ENCODE measurements at places on chromosomes 3 and 15. TPM values are rescaled to one million over a fixed set of nuclear protein-coding genes. Genes with fewer than 3 reads are reported as not detected.

GRCh38 chr15:79433276-79433990 lies 1.3 kb downstream of the MINAR1 start:
- no peaks in the 10 kb centered on the region for H3K36me3 ChIP-seq
- H3K27me3 ChIP-seq, result no peaks in the 10 kb centered on the region
- H3K4me3 ChIP-seq, result no peak overlapping the region
- peaks cover 9% of the 10 kb centered on the region for H3K4me1 ChIP-seq
- no peak for DNase-seq

- H3K36me3 ChIP-seq, result no peaks in the 10 kb centered on the region
- H3K4me3 ChIP-seq, result peak within 1 kb of the TSS; percentile 56
- DNase-seq, result peak; percentile 91
- peaks cover 1% of the 10 kb centered on the region for H3K27me3 ChIP-seq
- H3K27ac ChIP-seq, result no peak within 1 kb of the TSS
Measured at GRCh38 chr15:40282869-40283614, at the start of gene ANKRD63. TSS of gene ANKRD63 (minus strand) at chr15:40283064. CDS start at chr15:40282586, 478 bp downstream.

CATSPER2 gene
- total RNA-seq, result 2.8 TPM

B3GALNT1 gene
- total RNA-seq, result 31.2 TPM

DNA sequence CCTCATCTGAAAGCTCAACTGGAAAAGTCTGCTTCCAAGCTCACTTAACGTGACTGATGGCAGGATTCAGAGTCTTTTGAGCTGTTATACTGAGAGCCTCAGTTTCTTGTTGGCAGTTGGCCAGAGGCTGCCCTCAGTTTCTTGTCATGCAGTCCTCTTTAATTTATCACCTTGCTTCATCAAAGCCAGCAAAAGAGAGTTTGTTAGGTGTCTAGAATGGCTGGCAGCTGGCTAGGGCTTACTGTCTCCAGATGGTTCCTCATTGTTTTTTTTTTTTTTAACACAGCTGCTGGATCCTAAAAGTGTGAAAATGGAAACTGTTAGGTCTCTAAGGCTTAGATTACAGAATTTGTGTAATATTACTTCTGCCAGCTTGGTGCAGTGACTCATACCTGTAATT lies 310.6 kb downstream of the PDCD6IP start:
- no peak overlapping the region for H3K4me3 ChIP-seq
- no peaks in the 10 kb centered on the region for H3K36me3 ChIP-seq
- DNase-seq, result no peak
- H3K4me1 ChIP-seq, result no peaks in the 10 kb centered on the region
- H3K27me3 ChIP-seq, result no peaks in the 10 kb centered on the region

- H3K27ac ChIP-seq, result no peak overlapping the region
- DNase-seq, result no peak
- no peaks in the 10 kb centered on the region for H3K4me1 ChIP-seq
Measured at GRCh38 chr3:18354701-18355100, 70.4 kb downstream of the SATB1 start.

STRIT1 gene
- total RNA-seq, result not detected

TNNC1 gene
- total RNA-seq, result 124 TPM

GRCh38 chr3:193774272-193774915 lies 181.4 kb downstream of the OPA1 start:
- no peak overlapping the region for H3K4me3 ChIP-seq
- no peaks in the 10 kb centered on the region for H3K4me1 ChIP-seq
- no peak for DNase-seq
- H3K27ac ChIP-seq, result no peak overlapping the region
- H3K36me3 ChIP-seq, result no peaks in the 10 kb centered on the region

C3orf85 gene
- not detected for total RNA-seq

ITGA11 gene
- total RNA-seq, result 1.0 TPM

DNA sequence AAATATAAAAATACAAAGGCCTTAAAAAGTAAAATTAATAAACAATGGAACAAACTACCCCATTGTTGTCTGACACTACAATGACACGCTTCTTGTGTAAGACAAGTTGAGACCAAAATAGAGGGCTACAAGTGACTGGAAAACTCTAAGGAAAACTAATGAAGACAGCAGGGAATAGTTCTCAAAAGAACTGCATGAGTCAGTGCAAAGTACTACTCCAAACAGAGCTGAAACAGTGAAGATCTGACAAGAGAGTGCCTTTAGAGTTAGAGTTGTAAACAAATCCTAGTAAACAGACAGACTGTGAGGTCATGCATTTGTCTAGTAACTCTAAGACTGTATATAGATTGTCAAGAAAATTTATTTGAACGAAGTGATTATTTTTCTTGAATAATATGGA lies 233.9 kb downstream of the BBX start:
- H3K4me3 ChIP-seq, result no peak overlapping the region
- H3K27ac ChIP-seq, result no peak overlapping the region
- no peak for DNase-seq
- H3K4me1 ChIP-seq, result no peaks in the 10 kb centered on the region
- H3K27me3 ChIP-seq, result no peaks in the 10 kb centered on the region
- H3K36me3 ChIP-seq, result no peaks in the 10 kb centered on the region

DNA sequence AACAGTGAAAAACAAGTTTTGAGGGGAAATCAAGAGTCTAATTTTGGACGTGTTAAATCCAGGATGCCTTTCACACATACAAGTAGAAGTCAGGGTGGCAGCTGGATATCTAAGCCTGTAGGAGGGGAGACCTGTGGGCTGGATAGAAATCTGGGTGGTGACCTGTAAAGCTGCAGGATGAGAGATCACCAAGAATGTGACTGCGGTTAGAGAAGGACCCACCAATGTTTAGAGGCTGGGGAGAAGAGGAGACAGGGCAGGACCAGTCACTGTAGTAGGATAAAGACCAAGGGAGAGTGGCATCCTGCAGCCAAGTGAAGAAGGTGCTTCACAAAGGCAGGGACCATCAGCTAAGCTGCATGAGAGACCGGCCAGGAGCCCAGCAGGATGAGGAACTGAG lies 36.2 kb downstream of the MRAS start:
- no peak overlapping the region for H3K27ac ChIP-seq
- H3K27me3 ChIP-seq, result no peaks in the 10 kb centered on the region
- no peak for DNase-seq
- no peak overlapping the region for H3K4me3 ChIP-seq

DUOX2 gene
- 4.4 TPM for total RNA-seq

C3orf62 gene
- total RNA-seq, result 4.2 TPM

DNA sequence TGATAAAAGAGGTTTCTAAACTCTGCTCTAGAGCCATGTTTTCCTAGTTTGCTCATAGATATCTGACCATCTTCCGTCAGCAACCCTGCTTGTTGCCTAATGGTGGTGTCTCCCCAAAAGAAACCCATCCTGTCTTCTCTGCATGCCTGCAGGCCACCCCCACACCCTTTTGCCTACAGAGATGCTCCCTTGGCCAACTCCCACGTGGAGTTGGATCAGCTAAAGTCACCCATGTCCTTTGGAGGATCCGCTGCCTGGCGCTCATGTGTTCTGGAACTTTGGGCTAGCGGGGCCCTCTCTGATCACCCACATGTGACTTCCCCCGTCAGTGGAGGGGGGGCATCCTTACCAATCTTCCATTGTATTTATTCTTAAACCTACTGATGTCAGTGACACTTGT lies 185.6 kb downstream of the ADAMTS17 start:
- H3K4me3 ChIP-seq, result no peak overlapping the region
- H3K27me3 ChIP-seq, result no peaks in the 10 kb centered on the region
- DNase-seq, result no peak
- H3K27ac ChIP-seq, result no peak overlapping the region
- H3K36me3 ChIP-seq, result no peaks in the 10 kb centered on the region
- H3K4me1 ChIP-seq, result no peaks in the 10 kb centered on the region

GRCh38 chr3:122903171-122903570 lies 108.3 kb downstream of the SLC49A4 start:
- H3K27me3 ChIP-seq, result no peaks in the 10 kb centered on the region
- DNase-seq, result no peak
- H3K27ac ChIP-seq, result no peak overlapping the region
- no peaks in the 10 kb centered on the region for H3K4me1 ChIP-seq
- H3K36me3 ChIP-seq, result no peaks in the 10 kb centered on the region
- no peak overlapping the region for H3K4me3 ChIP-seq

GRCh38 chr3:155420406-155420805 lies 126.9 kb upstream of the STRIT1 start:
- DNase-seq, result no peak
- no peaks in the 10 kb centered on the region for H3K27me3 ChIP-seq
- H3K4me3 ChIP-seq, result no peak overlapping the region
- no peaks in the 10 kb centered on the region for H3K4me1 ChIP-seq

- H3K4me1 ChIP-seq, result no peaks in the 10 kb centered on the region
- peak; percentile 60 for DNase-seq
- H3K4me3 ChIP-seq, result no peak overlapping the region
- H3K27ac ChIP-seq, result no peak overlapping the region
- no peaks in the 10 kb centered on the region for H3K27me3 ChIP-seq
- no peaks in the 10 kb centered on the region for H3K36me3 ChIP-seq
Measured at GRCh38 chr15:70426096-70426821, 328.5 kb upstream of the TLE3 start.

DNA sequence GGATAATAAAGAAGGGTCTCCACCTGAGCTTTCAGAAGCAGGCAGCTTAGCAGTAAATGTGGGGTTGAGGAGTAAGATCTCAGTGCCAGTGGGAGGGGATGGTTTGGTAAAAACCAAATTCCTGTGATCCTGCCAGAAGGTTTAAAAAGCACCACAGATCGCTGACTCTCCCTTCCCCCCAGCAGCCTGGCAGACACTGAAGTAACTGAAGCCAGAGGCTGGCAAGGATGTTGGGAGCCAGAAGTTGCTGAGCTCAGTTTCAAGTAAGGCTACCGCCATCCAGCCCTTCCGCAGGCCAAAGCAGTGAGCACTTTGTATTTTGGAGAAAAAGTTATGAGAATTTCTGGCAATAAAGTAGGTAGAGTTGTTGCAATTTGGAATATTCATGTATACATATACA lies 246.4 kb downstream of the ZNF621 start:
- no peaks in the 10 kb centered on the region for H3K4me1 ChIP-seq
- no peaks in the 10 kb centered on the region for H3K36me3 ChIP-seq
- H3K27me3 ChIP-seq, result no peaks in the 10 kb centered on the region
- DNase-seq, result no peak
- H3K27ac ChIP-seq, result no peak overlapping the region
- H3K4me3 ChIP-seq, result no peak overlapping the region

- DNase-seq, result no peak
- H3K27ac ChIP-seq, result no peak overlapping the region
- H3K27me3 ChIP-seq, result no peaks in the 10 kb centered on the region
Measured at GRCh38 chr15:25993506-25993905, 130.4 kb upstream of the ATP10A start.

- H3K36me3 ChIP-seq, result no peaks in the 10 kb centered on the region
- no peaks in the 10 kb centered on the region for H3K27me3 ChIP-seq
- H3K27ac ChIP-seq, result no peak overlapping the region
- H3K4me3 ChIP-seq, result no peak overlapping the region
Measured at GRCh38 chr3:61871644-61872043, 310.3 kb downstream of the PTPRG start.

DNA sequence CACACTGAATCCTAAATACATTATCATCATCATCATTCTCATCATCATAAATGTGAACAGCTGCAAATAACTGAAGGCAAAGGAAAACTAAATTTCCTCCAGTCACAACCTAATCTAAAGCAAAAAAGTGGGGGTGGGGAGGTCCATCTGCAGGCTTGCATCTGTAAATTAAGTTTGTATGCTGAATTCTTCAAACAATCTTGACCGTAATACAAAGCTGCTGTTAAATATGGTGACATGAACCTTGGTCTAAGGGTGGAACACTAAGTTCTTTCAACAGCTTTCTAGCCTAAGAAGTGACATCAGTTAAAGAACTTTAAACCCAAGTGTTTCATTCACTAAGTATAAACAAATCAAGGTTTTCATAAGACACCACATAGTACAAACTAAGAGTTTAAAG lies 4.3 kb downstream of the LRRFIP2 start:
- no peak for DNase-seq
- peaks cover 49% of the 10 kb centered on the region for H3K4me1 ChIP-seq
- H3K4me3 ChIP-seq, result no peak overlapping the region
- no peaks in the 10 kb centered on the region for H3K27me3 ChIP-seq

DNA sequence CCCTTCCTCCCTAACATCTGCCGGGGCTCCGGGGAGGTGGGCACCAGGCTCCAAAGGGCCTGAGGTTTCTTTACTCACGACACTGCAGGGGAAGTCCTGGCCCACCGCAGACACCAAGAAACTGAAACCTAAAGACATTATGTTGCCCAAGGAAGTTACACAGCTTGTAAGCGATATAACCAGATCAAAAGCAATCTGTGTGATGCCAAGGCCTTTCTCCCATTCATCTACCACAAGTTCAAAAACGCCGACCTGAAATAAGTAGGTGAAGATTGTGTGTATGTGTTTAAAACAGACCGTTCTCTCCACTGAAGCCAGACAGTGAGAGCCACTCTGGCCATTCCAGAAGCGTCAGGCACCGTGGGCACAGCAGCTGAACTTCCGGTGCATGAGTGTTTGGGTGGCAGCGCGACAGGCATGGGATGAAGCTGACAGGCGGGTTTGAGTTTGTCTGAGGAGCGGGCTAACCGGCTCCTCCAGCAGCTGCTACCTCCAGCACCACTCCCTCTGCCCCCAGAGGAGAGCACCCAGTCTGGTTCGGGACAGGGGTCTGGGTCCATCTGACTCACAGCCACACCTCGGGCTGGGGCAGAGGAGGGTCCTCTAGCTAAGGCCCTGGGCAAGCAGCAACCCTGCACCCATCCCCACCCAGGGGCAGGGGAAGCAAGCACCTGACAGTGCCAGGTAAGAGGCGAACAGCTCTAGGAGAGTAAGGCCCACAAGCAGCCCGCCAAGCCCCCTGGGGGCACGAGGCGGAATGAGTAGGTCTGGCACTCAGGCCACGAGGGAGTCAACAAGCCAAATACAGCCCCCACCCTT lies 1.3 kb downstream of the TNK2 start:
- no peaks in the 10 kb centered on the region for H3K36me3 ChIP-seq
- H3K4me3 ChIP-seq, result peak overlapping the region; percentile 82
- H3K4me1 ChIP-seq, result peaks cover 32% of the 10 kb centered on the region

PARP16 gene
- 8.0 TPM for total RNA-seq

DNA sequence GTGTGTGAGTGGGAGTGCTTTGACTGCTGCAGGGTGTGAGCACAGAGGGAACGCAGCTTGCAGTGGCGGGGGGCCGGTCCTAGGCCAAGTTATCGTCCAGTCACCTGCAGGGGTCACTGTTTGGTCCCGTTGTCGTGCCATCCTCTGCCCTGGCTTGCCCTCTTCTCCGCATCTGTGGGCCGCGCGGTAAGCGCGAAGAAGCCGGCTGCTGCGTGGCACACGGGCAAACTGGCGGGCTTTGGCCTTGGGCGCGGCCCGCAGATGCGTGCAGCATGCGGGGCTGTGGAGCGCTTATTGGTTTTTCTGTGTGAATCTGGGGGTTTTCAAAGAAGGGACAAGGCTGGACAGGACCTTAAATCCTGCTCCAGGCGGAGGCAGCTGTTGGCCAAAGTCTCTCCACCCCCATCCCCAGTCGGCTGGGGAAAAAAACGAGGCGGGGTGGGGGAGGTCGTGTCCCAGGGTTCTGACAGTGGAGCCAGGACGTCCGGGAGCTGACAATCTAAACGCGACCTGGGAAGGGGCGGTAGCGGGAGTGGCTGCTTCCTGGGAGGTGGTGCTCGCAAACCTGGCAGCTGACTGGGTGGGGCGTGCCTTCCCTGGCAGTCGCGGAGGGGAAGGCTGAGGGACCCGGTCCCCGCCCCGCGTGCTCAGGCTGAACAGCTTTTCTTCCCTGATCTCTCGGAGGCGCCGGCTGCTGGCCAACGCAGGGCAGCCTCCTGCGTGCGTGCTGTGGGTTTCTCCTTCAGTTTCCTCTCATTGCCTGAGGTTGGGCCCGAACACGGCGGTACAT lies 39.7 kb upstream of the VEPH1 start:
- no peak overlapping the region for H3K4me3 ChIP-seq
- peak overlapping the region; percentile 40 for H3K27ac ChIP-seq
- peak; percentile 91 for DNase-seq
- H3K36me3 ChIP-seq, result no peaks in the 10 kb centered on the region

CLSTN2 gene
- total RNA-seq, result 1.7 TPM

CSTA gene
- 10.5 TPM for total RNA-seq

C3orf70 gene
- total RNA-seq, result 1.5 TPM

Data from upper lobe of left lung (tissue), 6 donors.